Stimulated activated CD4-positive, alpha-beta T cell treated with anti-CD3 and anti-CD28 coated beads, Interleukin-2, amount 100 ng/mL, for 4 hours (primary cell): ENCODE measurements at places on chromosomes 1 and 21.

- no peak for DNase-seq
Observed at GRCh38 chr1:95497566-95497965, 263.6 kb downstream of the RWDD3 start.

- DNase-seq = no peak
Observed at GRCh38 chr1:220825819-220826551, 39.3 kb downstream of the MTARC1 start.

DNA sequence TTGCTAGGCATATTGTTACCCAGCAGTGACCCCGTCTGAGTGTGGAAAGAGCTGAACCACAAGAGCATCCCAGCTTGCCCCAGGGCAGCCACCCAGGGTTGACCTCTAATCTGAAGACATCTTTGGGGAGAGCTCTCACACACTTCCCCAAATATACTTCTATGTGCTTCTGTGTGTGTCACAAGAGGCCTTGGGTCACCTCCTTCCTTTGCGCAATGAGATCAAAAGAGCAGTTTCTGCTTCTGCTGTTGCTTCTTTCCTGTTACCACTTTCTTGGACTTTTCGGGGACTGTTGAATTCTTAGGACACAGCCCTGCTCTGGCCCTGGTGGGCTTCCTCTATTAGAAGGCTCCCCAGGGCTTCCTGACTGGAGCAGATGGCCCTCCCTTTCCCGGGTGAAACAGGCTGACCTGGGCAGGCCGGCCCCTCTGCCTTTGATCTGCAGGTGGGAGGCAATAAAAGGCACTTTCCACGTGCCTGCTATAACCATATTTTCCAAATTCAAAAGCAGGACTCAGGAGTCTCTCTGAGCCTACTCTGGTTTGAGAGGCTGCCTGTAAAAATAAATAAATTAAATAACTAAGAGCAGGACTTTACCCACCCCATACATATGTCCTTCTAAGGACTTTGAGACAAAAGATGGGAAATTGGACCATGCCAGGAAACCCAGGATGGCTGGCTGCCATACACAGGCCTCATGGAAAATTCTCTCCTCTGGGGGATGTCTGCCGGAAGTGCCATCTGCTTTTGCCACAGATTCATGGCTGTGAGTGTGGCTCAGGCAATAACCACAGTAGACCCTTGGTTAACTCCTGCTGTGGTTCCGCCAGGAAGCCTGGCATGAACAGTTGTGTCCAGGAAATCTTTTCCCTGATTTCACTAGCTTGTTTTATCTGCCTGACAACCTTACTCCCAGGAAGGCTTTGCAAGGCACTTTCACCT, 28.3 kb upstream of the RCSD1 start:
- no peak for DNase-seq

DNA sequence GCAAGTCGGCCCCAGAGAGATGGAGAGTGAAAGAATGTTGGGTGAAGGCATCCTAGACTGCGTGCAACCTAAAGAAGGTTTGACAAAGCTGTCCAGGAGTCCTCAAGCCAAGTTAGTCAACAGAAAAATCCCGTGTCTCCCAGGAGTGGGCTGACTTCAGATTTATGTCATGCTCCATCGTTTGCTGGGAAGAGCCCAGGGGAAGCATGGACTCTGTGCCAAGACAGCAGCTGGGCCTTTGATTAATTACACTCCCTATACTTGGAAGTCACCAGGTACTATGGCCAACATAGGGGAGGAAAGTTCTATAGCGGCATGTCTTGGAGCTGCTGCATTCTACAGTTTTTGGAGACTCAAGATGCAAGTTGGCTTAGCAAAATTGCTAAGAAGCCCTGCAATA, 247.4 kb downstream of the KAZN start:
- no peak for DNase-seq

DNA sequence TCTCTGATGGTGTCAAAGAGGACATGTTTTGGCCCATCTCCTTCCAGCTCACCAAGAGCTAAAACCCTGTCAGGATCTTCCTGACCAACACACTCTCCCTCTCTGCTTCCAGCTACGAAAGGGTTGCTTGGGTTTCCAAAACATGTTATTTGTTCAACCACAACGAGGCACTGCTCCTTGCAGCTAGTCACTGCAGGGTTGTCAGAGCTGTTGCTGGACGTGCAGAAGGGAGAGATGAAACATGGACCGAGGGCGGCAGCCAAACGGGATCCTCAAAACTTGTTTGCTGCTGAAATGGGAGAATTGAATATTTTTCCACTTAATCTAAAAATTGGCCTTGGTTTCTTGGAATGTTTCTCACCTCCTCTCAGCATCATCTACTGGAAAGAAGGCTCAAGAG, 12.4 kb downstream of the ZBTB18 start:
- DNase-seq = no peak

GRCh38 chr1:59110271-59110670, 186.6 kb upstream of the FGGY start:
- DNase-seq = no peak

DNA sequence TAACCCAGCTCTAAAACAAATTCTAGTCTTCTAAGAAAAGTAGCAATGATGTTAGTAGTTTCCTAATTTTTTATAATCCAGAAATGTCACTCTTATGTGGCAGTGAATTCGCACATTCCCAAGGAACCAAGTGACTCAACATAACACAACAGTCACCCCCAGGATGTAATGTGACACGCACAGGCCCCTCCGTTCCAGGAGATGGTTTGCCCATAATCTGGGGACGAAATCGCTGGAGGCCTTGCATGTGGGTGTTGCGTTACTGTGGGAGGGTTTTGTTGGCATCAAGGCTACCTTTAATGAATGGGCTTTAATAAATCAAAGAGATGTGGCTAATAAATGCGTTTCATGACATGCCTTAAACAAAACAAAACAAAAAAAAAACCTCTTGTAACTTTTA, 50.9 kb downstream of the EVA1C start:
- DNase-seq = no peak

- no peak for DNase-seq
Observed at GRCh38 chr1:62621907-62622306, 24.6 kb downstream of the ANGPTL3 start.

DNA sequence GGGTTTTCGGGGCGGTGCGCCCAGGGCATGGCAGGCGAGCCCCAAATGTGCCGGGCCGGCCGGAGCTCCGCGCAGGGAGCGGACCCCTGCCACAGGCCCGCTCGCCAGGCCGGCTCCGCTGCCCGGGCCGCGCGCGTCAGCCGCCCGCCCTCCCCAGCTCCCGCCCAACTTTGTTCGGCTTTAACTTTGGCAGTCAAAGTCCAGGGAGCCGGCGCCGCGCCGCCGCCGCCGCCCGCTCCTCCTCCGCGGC, 488 bp downstream of the SLC35D1 start:
- no peak for DNase-seq

GRCh38 chr21:32410916-32411315, 1.6 kb upstream of the EVA1C start:
- no peak for DNase-seq

GRCh38 chr1:36754366-36754765, 271.7 kb upstream of the CSF3R start:
- no peak for DNase-seq

GRCh38 chr1:44939061-44939460, 47.3 kb downstream of the EIF2B3 start:
- no peak for DNase-seq

- no peak for DNase-seq
Observed at GRCh38 chr1:59136541-59137275, 160.2 kb upstream of the FGGY start.

GRCh38 chr1:213281640-213282301, 230.7 kb downstream of the RPS6KC1 start:
- no peak for DNase-seq

- no peak for DNase-seq
Observed at GRCh38 chr21:42644223-42645208, 8.9 kb upstream of the PDE9A start.

- DNase-seq = no peak
Observed at GRCh38 chr1:65064981-65065380, 83.0 kb upstream of the AK4 start.

GRCh38 chr1:13948888-13949391, 249.0 kb downstream of the PRDM2 start:
- no peak for DNase-seq

DNA sequence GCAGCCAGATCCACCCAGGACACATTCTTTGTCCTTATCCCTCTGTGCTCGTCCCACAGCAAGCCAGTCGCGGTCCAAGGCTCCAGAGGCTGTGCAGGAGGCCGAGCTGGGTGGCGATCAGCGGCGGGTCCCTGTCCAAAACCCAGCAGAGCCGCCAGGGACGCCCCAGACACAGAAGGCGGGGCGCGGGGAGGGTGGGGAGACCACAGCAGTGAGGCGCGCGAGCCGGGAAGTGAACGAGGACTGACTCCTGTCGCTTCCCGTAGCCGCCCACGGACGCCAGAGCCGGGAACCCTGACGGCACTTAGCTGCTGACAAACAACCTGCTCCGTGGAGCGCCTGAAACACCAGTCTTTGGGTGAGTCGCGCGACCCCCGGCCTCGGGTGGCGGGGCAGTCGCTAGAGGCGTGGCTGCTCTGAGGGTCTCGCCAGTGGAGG, at the start of gene LGALS8:
Gene LGALS8, plus strand, starts transcription at position 279 of the 438 bp plus-strand sequence. CDS start 2,089 bp downstream, outside the sequence.
- DNase-seq = peak; percentile 79

- no peak for DNase-seq
Observed at GRCh38 chr1:173062150-173062938, 11.6 kb upstream of the TNFSF18 start.

GRCh38 chr21:43697758-43698643, 20.9 kb upstream of the PDXK start:
- no peak for DNase-seq

GRCh38 chr1:178645157-178645807, 79.8 kb upstream of the RALGPS2 start:
- DNase-seq = no peak

DNA sequence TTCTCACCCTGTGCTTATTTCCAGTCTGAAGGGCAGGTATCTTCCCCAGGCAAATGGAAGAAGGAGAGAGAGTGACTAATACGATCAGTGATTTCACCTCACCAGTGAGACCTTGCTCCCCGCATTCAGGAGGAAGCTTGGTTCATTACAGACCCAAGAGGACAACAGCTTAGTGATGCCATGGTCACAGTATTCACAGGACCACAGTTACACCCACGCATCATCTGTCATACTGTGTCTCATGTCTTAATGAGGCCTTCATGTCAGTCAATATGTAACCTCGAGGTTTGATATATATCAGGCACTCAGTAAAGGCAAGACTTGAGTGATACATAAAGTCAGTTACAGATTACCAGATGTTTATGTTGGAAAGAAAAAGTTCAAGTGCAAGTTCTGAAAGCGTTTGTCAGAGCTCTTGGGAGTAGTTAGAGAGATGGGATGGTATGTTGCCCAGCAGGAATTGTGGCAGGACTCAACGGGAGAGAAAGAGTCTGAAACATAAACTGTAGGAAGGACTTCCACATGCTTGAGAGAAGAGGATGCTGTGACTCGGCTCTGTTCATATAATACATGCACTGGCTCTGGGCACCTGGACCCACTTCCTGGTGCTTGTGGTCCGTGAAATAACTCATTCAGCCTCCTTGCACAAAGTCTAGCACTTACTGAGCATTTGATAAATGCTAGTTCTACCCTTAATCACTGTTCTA, 33.3 kb downstream of the GNPAT start:
- no peak for DNase-seq

DNA sequence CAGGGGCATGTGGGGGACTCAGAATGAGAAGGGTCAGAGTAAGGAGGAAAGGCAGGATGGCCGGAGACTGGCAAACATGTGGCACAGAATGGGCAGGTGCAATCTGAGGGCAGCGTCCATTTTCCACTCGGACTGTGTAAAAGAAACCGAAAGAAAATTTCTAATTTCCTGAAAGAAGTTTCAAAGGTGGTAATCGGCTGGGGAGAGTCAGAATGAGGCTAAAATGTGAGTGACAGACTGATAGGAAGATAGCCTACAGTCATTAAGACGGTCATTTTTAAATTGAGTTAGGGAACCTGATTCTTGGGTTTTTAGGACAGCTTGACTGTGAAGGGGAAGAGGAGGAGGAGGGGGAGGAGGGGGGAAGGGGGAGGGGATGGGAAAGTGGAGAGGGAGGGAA, 23.6 kb downstream of the COA6 start:
- no peak for DNase-seq

GRCh38 chr1:86016076-86016759, 140.4 kb downstream of the COL24A1 start:
- no peak for DNase-seq

- DNase-seq = no peak
Observed at GRCh38 chr1:64956733-64957441, 9.5 kb downstream of the JAK1 start.

DNA sequence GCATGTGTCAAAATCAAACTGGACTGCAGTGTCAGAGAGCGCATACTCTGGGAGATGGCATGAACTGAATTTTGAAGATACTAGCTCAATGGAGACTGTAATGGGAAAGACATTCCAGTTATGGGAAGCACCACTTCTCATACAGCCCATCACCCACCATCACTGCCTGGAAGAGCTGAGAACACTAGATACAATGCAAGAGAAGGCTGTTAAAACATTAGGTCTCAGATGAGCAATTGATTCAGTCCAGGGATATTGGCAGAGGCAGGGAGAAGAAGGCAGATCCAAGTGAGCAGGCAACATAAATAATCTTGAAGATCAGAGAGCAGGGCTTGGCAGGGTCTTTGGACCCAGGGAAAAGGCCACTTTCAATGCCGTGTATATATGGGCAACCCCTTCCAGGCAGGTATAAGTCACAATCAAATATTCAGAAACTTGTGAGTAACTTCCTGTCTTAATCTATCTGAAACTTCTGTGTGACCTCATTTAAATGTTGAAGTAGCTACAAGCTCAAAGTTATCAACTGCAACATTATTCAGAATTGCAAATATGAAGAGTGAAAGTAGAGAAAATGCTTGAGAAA, 290.3 kb upstream of the SGIP1 start:
- no peak for DNase-seq

GRCh38 chr1:163408262-163408661, 86.5 kb downstream of the NUF2 start:
- DNase-seq = no peak

GRCh38 chr1:154208677-154209388, 2.7 kb upstream of the CFAP141 start:
- DNase-seq = no peak

GRCh38 chr1:112840631-112841624, 115.1 kb downstream of the SLC16A1 start:
- no peak for DNase-seq

- no peak for DNase-seq
Observed at GRCh38 chr1:61226791-61227567, 144.6 kb downstream of the NFIA start.

DNA sequence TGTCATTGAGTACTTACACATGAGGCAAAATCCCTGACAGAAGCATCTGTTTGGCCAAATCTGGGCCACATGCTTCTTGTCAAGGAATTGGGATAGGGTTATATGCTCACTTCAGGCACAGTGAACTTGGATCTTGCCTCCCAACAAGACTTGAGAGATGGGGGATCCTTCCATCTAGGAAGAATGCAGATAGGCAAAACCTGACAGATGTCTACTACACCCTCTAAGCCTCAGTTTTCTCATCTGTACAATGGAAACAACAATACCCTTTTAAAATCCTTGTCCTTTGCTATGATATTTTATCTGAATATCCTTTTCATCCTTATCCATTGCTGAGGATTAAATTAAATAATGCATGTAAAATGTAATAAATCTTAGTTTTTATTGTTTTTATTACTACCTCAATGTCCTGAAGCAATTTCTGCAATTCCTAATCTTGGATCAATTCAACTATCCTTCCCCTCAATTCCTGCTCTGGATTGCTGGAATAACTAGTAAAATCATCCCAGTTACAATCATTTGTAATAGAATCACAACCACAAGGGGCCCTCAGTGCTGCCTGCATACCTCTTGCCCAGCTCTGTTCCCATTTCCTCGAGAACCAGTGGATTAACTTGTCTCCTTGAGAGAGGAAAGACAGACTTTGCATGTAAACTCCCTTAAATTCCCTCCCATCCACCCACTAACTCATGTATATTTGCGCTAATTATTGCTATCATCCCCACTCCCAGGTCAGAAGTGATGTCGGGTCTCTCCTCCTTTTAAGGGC, 8.1 kb upstream of the XPR1 start:
- DNase-seq = no peak
